NCI-H187 (cell line): ENCODE measurements at places on chromosomes 5 and 9.

DNA sequence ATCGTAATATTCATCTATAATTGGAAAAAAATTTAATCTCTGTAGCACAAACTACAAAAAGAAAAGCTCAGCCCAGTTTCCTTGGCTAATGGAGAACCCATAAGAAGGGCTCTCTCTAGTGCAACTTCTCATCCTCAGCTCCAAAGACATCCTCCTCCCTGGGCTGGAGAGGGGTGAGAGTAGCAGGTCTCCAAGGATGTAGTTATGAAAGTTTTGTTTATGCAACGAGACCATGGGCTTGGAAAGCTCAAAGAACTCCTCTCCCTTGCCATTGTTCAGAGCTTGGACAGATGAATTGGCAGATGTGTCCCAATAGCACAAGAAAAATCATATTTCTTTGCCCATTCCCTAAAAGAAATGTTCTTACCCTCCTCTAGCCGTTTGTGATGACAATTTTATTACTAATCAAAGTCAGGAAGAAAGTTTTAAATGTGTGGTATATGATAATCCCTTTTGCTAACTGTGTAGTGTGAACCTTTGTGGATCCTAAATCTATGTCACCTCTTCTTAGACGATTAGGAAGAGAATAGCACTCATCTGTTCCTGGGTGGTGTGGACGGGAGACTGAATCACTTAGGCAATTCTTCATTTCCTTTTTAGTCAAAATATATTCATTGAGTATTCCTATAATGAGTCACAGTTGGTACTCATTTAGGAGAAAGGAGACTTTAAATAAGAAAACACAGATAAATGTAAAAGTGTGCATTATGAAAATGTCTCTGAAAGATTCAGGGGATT lies 52.2 kb downstream of the GARNL3 start:
- DNase-seq = no peak

DNA sequence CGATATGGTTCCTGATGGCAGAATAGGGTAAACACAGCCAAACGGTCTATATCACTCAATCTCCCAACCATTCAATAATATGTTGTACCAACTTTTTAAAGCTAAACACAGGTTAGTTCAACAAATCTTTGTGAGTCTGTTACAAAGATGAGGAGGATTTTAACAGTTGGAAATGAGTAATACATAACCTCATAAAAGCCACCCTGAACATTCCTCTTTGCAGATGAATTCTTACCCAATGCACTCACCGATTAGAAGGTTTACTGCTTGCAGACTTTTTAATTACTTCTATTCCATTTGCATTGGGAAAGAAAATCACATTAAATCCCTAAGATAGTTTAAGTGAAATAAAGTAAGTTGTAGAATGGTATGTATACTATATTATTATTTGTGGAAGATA lies 23.3 kb upstream of the TRMT10B start:
- no peak for DNase-seq

DNA sequence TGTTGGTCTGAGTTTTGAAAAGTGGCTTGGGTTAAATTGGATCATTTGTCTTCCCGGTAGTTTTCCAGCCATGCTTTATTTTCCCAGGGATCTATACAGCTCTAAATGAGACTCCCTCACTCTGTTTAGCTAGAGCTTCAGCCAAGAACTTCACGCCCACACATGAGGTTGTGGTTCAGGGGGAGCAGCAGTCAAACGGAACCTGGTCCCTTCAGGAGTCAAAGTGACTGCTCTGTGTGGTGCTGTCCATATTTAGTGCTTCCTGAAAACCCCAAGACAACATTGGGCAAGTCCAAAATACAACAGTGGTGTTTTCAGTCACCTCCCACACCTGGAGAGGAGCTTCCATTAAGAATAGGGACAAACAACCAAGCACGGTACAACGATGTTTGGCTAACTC lies 90.5 kb downstream of the ANKH start:
- DNase-seq = no peak

GRCh38 chr5:34020726-34021125 lies 12.9 kb upstream of the AMACR start:
- DNase-seq = no peak

DNA sequence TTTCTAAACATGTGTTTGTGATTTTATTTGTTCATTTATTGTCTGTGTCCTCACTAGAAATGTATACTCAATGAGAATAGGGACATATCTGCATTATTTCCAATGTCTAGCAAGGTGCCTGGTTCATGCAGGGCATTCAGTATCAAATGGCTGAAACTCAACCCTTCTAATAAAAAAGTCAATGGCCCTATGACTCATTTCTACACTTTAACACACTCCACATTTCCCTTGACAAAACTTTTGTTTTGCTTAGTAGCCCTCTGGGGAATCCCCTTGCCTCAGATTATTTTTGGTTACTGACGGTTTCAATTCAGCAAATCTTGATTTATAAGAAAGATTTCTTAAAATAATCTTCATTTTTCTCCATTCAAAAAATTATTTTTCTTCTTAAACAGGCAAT lies 206.0 kb upstream of the DMRTA1 start:
- no peak for DNase-seq

GRCh38 chr9:85927076-85927475 lies 13.9 kb upstream of the NAA35 start:
- no peak for DNase-seq

DNA sequence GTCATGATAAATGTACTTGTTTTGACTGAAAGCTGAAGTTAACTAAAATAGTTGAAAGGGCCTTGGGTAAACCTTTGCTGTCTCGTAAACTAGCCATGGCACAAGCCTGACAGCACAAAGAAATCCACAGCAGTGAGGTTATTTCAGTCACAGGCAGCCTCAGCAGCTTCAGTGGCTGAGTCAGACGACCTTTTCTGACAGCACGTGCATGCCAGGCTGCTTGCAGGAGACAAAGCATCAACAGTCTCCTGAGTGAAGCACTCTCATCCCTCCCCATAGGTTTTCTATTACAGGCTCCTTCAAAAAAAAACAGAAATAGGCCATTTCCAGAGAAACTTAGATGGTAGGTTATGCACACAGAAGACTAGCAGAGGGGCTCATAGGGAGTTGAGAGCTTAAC lies 34.6 kb downstream of the OXCT1 start:
- no peak for DNase-seq

DNA sequence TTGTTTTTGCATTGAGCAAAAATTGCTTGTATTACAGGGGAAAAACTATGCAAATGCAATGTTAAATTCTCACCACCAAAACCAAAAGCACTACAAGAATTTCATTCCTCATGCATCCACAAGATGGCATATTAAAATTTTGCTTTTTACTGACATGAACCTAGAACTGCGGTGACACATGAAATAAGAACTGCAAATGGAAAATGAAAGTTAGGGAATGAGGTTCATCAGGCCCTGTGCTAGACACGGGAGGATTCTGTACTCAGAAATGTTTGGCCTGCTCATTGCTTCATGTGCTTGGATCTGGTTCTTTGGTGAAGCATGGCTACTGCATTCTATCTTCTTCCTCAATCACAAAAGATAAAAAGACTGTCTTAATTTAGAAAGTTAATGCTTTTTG lies 9.1 kb upstream of the RFK start:
- DNase-seq = no peak

DNA sequence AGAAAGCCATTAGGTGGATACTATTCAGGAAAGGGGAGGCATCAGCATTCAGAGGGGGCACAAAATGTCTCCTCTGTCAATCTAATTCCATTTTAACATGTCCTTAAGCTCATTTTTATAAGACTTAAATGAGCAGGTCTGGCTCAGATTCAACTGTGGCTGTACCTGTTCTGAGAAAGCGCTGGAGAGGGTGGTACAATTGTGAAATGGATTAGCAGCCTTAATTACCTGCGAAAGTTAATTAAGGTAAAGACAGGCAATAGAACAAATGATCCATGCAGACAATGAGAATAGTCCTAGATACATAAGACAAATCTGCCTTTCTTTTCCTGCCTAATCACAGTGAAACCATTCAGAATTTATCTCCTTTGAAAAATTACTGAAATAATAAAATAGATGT lies 96.2 kb downstream of the TAF11L14 start:
- DNase-seq = no peak

GRCh38 chr5:13003457-13003856 lies 941.0 kb downstream of the DNAH5 start:
- no peak for DNase-seq

DNA sequence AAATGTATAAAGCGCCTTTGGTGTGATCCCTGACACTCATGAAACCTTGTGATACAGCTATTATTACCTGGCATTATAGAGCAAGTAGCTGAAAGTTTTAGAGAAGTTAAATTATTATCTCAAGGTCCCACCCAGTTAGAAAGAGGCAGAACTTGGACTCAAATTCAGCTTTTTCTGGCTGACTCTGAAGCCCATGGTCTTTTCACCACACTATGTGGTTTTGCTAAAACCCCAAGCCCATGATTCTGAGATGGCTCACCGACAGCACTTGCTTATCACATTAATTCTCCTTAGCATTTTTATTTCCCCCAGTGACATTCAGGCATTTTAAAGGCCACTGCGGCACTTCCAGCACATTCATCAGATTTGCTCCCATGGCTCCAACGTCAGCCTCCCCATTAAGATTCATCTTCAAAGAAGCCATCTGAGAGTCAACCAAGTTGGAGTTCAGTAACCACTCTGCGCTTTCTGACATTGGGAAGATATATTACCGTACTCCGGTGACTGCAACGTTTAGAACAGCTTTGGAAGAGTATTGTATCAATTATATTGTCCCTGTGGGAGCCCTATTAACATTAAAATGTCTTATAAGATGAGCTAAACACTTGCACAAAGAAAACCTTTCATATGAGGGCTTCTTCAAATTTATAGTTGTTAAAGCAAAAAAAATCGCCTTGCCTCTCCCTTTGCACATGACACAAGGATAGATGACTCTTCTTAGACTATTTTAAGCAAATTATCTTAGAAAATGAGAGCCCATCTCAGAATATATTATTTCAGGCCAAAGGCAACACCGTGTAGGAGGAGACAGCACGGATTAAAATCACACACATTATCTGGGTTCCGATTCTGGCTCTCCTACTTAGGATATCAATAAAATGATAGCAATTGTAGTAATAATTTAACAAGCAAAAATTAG lies 638.1 kb downstream of the ACTL7B start:
- no peak for DNase-seq

GRCh38 chr5:84696651-84697050 lies 312.0 kb upstream of the EDIL3 start:
- DNase-seq = no peak

DNA sequence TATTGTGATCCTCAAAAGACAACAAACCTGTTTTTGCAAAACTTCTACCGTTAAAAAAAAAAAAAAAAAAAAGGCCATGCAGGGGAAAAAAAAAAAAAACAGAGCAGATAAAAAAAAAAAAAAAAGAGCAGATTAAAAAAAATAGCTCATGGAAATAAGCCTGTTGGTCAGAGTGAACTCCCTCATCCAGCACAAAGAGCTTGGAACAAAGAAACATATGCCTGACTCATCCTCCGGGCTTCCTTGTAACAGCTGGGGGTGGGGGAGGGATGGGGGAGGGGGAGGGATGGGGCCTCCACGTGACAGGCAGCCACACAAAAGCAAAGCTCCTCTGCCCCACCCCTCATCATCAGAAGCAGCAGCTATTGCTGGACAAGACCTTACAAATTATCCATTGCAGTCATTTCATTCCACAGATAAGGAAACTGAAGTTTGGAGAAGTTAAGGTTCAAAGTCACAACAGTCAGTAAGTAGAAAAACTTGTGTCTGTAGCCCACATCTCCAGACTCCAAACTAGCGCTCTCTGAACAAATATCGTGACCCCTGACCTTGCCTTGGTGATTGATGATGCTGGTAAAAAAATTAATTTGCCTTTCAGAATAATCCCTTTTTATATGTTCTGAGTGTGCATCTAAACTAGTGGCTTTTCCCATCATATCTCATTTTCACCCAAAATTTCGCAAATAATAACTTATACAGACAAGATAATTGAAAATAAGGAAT lies 38.9 kb downstream of the SLC35D2 start:
- DNase-seq = no peak
